ENCODE measurements at places on chromosomes 13 and 19. TPM values are rescaled to one million over a fixed set of nuclear protein-coding genes. Genes with fewer than 3 reads are reported as not detected.

The LILRA1 gene
- polyA plus RNA-seq, result 0.44 TPM

The CD79A gene
- 1.2 TPM for polyA plus RNA-seq

The CALR3 gene
- polyA plus RNA-seq, result not detected

DNA sequence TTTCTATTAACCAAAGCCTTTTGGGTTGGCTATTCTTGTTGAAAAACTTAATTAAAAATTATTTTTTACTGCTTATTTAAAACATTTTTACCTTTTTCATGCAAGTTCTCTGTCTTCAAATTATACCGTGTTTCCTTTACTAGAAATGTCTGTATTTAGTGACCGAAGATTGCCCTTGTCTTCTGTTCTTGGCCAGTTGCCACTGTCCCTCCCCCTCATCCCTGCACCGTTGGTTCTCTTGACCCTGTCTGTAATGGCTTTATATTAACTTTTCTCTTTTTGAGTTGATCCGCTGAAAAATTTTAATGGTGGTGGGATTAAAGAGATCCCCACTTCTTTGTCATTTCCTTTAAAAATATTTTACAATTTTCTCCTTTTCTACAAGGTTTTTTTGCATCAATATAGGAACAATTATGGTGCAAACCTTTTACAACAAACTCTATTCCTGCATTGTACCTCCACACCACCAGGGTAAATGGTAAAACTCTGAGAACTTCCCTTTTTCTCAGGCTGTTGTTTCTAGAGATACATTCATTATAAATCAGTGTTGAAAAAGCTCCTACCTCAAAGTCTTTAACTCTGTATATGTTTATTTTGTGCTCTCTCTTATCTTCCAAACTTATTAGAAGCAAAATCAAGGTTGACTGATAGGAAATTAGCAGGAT lies 12.9 kb upstream of the RNF113B start:
- DNase-seq, result no peak

DNA sequence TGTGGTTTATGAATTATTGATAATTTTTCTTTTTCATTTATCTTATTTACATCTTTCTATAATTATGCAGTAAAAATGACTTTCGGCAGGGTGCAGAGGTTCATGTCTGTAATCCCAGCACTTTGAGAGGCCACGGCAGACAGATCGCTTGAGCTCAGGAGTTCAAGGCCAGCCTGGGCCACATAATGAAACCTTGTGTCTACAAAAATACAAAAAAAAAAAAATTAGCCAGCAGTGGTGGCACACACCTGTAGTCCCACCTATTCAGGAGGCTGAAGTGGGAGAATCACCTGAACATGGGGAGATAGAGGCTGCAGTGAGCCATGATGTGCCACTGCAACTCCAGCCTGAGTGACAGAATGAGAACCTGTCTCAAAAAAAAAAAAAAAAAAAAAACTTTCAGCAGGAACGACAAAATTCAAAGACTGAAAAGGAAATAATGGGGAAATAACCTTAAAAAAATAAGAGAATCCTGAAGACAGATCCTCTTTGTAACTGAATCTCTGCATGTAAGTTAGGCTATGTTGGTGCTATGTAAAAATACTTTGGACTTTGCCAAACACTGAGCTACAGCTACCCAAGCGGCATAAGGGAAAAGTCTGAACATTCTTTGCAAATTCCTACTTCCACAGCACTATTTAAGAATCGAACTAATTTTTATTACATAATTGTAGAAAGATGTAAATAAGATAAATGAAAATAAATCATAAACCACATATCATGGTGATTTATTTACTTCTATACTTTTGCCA lies 36.7 kb upstream of the WDFY2 start:
- no peak for DNase-seq

DNA sequence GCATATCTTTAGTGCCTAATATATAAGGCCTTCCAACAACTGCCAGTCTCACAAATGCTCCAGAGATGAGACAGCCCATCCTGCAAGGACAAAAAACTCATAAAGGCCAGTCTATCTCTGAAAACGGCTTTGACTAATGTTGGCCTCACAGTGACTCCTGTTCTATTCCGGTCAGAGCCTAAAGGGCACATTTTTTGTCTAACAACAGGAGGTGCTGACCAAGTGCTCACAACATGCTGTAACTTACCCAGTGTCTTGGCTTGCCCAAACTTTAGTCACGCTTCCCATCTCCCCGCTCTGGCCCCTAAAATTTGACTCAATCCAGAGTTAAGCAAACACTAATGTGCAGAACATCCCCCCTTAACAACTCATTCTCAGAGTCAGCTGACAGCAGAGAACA lies 1411.2 kb upstream of the MIR17HG start:
- no peak for DNase-seq

GRCh38 chr13:94050039-94050438 lies 429.4 kb downstream of the DCT start:
- DNase-seq, result no peak

GRCh38 chr19:42067315-42067888 lies 2.6 kb downstream of the GRIK5 start:
- no peak for DNase-seq

Data from right renal pelvis (tissue), 4 donors.